Activated CD4-positive, alpha-beta T cell treated with anti-CD3 and anti-CD28 coated beads, Interleukin-2, Interleukin-4, amounts not matched to agents 100 ng/mL and 50 ng/mL, durations not matched to agents 16 hours and 8 hours (primary cell): ENCODE measurements at places on chromosomes 4 and X.

GRCh38 chr4:166043801-166044200, 170.8 kb downstream of the TLL1 start:
- DNase-seq: no peak

DNA sequence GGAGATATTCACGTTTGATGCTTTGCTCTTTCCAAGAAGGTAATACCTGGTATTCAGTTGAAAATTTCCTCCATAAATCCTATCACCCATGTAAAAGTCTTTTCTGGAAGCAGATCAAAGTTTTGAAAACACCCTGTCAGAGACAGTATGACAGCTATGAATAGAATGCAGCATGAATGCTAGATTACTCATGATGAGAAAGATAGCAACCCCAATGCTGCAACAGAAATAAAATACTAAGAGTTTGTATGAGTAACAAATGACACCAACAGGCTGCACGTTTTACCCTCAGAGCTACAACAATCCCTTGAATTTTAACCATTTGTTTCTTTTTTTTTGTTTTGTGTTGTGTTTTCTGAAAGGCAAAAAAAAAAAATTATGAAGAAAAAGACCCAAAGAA, 108.6 kb downstream of the ARHGAP6 start:
- no peak for DNase-seq

GRCh38 chr4:53477038-53477565, 99.7 kb downstream of the FIP1L1 start:
- DNase-seq: no peak

GRCh38 chr4:93788712-93789111, 39.8 kb upstream of the ATOH1 start:
- no peak for DNase-seq

GRCh38 chr4:21757248-21757647, 191.3 kb downstream of the KCNIP4 start:
- no peak for DNase-seq

DNA sequence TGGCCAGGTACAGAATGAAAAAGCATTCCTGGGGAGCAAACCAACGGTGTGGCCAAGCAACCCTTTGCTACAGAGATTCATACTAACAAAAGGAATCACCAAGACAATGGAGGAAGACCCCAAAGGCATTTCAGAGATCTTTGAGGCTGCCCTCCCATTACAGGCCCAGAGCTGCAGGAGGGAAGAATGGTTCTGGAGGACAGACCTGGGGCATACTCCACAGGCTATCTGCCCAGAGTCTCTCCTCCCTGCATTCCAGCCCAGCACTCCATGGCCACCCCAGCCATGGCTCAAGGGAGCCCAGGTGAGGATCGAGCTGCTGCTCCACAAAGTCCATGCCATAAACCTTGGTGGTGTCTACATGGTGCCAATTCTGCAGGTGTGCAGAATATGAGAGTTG, 81.9 kb downstream of the ATP11C start:
- DNase-seq: no peak

DNA sequence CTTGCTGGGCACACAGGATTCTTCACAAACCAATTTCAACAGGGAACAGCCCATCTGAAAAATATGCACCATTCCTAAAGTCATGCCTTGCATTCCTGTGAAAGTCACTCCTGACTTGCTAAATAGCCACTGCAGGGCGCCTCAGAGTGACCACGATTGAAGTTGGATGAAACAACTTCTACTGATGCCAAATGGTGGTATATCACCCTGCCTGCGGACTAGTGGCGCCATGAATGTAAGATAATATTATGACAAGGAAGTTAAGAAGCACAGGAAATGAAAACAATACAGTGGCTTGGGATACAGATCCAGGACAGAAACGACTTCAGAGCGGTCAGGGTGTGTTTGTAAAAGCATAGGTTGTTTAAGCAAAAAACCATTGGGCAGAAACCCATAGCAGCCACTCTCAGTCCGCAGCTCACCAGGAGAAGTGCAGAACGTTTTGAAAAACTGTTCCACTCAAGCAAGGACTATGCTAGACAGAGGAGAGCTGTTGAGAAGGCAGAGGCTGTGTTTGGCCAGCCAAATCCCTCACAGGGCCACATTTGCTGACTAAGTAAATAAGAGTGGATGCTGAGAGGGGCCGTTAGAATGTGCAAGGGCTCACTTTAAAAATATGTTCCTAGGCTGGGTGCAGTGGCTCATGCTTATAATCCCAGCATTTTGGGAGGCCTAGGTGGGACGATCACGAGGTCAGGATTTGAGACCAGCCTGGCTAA, 250.4 kb downstream of the PTTG2 start:
- no peak for DNase-seq

DNA sequence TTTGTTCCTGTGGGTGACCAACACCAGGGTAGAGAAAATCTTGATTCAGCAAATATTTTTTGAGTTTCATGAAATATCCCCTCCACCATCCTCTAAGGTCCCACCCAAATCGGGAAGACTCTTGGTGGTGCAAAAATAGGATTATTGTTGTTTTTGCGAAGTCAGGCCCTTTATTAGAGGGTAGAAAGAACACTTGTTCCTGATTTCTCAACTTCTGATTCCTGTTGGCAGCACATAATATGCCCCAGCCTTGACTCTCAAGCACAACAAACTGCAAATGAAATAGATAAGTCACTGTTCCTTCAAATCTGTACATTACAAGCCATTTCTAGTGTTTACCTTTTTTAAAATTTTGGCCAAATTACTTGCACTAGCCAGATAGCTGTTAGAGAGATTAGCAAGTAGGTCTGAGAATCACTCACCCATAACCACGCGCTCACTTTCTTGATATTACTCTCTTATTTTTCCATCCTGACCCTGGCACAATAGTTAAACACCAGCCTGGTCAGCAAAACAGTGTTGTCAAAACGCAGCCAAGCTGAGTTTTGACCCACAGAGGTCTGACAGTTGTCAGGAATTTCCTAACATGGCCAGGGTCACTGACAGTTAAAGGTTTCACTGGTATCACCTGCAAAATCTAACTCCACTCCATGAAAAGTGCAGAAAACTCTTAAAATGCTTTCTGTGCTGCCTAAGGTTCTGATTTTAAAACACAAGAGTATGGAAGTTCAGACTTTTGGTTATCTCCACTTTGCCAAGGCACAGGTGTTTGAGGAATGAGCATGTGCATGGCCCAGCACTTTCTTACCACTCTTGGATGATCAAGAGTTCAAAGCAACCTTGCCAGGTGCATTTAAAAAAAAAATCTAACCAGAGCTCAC, 69.8 kb downstream of the RBM47 start:
- DNase-seq: peak; percentile 53

- DNase-seq: no peak
Observed at GRCh38 chr4:5378002-5378401, 326.7 kb downstream of the STK32B start.

- no peak for DNase-seq
Observed at GRCh38 chrX:108271397-108271787, 166.8 kb downstream of the COL4A6 start.

DNA sequence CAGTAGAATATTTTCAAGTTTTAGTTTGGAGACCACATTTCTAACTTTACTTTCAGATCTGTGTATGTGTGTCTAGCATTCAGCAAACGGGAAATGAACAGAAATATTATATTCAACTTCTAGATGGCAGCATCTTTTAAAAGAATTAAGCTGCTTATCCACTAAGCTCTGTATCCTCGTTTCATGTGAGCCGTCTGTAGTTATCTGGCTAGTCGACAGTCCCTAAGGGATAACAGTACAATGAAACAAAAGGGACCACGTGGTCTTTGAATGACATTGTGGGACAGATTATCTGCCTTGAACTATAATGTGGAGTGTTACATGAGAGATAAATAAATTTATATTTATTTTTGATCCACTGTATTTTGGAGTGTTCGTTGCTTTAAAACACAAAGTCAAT, 35.8 kb upstream of the PRSS12 start:
- DNase-seq: no peak

GRCh38 chrX:11438767-11439166, 145.6 kb downstream of the AMELX start:
- no peak for DNase-seq

GRCh38 chrX:111641969-111642368, 39.0 kb upstream of the ALG13 start:
- no peak for DNase-seq

DNA sequence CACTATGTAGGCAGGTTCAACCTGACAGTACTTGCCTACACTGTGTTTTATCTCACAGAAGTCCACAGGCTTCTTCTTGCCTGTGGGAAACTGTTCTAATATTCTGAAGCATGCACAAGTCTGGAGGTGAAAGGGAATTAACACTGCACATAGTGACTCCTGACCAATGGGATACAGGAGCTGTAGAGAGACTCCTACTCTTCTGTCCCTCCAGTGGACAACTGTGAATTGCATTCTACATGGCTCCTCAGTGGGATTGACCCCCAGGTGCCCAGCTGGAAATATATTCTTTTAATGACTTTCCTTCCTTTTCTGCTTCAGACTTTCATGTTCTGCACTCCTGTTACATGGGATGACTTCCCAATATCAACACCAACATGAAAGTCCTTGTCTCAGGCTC, 8.2 kb upstream of the YIPF6 start:
- DNase-seq: no peak

DNA sequence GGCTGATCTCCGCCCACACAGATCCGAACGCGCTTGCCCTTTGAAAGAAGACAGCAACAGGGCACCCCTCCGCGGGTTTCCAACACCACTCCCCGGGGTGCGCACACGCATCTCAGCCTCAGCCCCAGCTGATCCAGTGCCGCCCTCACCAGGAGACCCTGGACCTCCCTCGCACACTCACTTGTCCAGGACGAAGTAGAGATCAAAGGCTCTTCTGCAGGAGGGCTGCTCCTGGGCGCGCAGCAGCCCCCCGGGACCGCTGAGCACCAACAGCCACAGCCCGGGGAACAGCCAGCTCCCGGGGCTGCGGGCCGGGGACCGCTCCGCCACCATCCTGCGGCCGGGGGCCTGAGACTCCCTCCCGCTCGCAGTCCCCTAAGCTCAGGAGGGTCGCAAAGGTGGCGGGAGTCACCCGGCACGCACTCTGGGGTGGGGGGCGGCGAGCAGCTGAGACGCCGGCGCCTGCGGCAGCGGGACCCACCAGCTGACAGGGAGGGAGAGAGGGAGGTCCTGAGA, 743 bp downstream of the ANTXR2 start:
- no peak for DNase-seq

DNA sequence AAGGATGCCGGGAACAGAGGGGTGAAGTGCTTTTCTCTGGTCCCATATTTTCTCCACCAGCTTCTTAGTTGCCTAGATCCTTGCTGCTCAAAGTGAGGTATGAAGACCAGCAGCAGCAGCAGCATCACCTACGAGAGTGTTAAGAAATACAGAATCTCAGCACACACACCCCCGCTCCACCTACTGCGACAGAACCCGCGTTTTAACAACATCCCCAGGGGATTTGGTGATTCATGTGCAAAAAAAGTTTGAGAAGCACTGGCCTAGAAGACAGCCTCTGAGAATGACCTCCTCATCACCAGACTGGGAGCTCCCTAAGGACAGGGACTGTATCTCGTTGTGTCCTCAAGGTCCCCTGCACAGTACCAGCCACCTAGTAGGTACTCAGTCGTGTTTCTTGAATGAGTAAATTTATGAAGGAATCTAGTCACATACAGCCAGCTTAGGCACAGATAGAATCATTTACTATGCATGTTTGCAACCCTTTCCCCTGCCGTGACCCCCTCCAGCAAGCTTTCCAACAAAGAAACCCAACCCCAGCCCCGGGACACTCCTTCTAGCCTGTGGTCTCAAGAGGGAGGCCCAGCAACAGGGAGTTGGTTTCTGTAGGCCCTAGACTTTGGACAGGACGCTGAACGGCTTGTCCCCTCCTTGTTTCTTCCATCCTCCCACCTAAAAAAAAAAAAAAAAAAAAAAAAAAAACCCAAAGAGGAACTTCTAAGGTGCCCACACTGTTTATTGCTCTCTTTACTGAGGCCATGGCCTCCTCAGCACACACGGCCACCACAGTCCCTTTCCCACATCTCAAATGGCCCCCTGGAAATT, 21.5 kb downstream of the RTL5 start:
- DNase-seq: no peak

DNA sequence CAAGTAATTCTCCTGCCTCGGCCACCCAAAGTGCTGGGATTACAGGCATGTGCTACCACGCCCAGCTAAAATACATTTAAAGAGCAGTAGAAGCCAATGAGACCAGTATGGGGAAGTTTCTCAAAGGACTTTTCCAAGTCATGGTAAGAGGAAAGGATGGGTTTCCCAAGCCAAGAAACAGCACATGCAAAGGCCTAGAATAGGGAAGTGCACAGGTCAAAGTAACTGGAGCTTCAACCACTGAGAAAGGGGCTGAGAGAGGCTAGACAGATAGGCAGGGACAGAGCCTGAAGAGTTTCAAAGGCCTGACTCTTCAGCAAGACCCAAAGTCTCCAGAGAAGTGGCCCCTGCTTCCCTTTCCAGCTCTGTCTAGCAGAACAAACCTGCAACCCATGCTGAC, 162.1 kb downstream of the CORIN start:
- no peak for DNase-seq

GRCh38 chr4:24471486-24472160, 112.7 kb downstream of the DHX15 start:
- no peak for DNase-seq

- no peak for DNase-seq
Observed at GRCh38 chrX:118862091-118862490, 38.5 kb downstream of the ZCCHC12 start.

- no peak for DNase-seq
Observed at GRCh38 chr4:56310401-56311125, 76.7 kb downstream of the AASDH start.

DNA sequence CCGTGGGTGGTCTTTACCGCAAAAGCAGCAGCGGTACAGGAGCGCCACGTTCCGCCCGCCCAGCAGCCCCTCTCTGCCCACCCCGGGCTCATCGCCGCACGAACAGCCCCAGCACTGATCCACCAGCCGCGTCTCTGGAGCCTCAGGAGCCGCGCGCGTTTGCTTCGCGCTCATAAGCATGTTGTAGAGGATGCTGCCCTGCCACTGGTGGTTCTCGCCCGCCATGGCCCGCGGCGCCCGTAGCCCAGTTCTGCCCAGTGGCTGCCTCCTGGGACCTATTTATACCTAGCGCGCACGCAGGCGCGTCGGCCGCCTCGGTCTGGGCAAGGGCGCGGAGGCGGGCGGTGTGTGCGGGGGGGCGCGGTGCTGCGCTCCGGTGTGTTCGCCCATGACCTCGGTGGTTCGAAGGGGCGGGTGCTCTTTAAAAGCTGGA, at the start of gene NR0B1:
Gene NR0B1 (minus strand): TSS at position 252 of the 433 bp plus-strand sequence. CDS start 27 bp downstream, at position 225.
- DNase-seq: no peak

DNA sequence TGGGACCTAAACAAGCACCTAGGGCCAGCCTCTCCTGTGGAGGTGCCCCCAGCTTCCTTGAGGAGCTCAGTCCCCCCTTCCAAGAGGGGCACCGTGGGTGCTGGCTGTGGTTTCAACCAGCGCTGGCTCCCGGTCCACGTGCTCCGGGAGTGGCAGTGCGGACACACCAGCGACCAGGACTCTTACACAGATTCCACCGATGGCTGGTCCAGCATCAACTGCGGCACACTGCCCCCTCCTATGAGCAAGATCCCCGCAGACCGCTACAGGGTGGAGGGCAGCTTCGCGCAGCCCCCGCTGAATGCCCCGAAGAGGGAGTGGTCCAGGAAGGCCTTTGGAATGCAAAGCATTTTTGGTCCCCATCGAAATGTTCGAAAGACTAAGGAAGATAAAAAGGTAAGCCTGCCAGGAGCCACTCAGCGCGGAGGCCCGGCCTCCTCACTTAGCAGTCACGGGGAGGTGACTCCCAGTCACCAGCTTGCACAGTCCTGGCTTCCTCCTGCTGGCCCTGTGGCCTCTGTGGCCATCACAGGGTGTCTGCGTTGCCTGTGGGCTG, 24.9 kb downstream of the RGS12 start:
- no peak for DNase-seq
